ENCODE measurements at places on chromosomes 6 and 20.

DNA sequence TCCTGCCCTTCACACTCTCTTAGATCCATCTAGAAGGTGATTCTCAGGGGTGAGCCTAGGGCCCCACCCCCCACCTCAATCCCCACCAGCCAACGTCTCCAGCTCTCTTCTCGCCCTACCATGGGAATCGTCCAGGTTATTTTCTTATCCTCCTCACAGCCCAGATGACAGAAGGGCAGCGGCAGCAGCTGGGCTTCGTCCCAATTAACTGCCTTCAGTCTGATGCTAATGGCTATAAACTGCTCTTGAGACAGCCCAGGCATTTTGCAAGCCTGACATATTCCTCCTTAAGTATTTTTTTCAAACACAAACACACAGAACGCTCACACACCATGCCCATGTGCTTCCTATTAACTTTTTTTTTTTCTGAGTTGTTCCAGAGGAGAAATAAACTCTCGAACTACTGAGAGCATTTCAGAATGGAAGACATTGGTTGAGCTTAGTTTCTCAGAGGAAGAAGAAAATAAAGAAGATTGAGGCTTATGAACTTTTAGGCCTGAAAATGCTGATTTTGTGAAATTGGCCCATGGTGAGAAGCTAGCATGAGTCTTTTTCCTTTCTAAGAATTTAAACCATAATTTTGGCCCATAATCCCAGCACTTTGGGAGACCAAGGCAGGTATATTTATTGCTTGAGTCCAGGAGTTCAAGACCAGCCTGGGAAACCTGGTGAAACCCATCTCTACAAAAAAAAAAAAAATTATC lies 124.6 kb downstream of the EYA2 start:
- DNase-seq = no peak

DNA sequence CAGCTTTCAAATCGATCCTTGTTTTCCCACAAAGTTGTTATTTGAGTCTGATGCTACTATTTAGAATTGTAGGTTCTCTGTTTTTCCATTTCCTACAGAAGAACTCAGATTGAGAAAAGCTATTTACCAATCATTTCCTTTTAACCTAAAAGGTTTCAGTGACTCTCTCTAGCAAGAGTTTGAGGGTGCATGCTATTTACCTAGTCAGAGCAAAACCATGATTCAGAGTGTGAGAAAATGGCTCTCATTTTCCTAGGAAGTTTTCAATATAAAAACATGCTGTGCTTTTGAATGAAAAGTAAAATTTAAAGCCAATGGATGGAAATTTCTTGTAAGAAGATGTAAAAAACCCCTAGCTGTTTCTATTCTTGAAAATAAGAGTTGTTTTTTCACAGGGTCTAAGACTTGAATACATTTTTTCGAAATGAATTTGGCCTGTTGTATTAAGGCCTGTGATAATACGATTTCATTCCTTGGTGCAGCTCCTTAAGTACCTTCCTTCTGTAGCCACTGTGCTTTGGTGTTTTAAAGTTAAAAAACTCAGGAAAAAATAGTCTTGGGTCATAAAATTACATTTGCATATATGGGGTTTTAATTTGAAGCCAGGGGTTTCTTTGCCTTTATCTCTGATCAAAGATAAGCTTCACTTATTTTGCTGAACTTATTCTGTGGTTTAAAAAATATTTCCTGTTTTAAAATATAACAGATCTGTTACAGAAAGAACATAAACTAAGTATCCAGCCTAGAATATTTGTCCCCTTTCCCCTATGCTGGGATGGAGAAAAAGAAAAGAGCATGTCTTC lies 18.0 kb upstream of the RSPH3 start:
- DNase-seq = no peak

- DNase-seq = no peak
Measured at GRCh38 chr6:46684771-46685170, 2.9 kb upstream of the TDRD6 start.

DNA sequence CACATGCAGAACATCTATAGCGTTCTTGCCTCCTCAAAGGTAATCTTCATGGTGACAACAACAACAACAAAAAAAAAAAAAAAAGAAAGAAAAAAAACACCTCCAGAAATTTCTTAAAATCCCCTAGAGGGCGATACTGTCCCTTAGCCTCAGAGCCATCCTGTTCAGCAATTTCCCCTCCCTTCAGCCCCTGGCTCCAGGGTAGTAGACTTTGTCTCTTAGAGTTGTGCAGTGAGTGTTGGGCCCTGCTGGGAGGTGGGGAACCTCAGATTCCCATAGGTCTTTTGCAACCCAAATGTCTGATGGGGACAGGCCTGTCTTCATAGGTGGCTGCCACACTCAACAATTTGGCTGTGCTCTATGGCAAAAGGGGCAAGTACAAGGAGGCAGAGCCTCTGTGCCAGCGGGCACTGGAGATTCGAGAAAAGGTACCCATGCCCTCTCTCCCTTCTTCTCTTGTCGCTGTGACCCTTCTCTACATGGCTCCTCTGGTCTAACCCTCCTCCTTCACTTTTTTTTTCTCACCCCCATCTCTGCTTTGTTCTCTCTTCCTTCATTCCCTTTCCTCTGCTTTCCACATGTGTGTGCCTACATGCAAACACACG lies 6.0 kb upstream of the PTK7 start:
- DNase-seq = no peak

GRCh38 chr20:57089699-57090144 lies 176.7 kb downstream of the BMP7 start:
- no peak for DNase-seq

- DNase-seq = no peak
Measured at GRCh38 chr6:20946022-20946421, 411.8 kb downstream of the CDKAL1 start.

DNA sequence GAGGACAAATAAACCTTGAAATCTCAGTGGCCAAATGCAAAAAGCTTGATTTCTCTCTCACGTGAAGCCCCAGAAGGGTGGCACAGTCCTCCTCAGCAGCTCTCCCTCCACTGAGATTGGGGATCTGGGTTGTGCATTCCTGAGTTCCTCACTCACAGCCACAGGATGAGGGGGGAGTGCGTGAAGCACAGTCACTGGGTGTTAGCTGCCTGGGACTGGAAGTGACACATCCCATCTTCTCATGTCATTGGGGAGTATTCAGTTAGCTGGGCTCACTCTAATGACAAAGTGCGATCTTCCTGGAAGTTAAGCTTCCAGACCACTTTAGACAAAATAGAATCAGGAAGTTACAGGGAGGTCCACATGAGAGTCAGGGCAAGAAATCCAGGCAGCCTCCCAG lies 192.2 kb upstream of the LRFN2 start:
- no peak for DNase-seq

DNA sequence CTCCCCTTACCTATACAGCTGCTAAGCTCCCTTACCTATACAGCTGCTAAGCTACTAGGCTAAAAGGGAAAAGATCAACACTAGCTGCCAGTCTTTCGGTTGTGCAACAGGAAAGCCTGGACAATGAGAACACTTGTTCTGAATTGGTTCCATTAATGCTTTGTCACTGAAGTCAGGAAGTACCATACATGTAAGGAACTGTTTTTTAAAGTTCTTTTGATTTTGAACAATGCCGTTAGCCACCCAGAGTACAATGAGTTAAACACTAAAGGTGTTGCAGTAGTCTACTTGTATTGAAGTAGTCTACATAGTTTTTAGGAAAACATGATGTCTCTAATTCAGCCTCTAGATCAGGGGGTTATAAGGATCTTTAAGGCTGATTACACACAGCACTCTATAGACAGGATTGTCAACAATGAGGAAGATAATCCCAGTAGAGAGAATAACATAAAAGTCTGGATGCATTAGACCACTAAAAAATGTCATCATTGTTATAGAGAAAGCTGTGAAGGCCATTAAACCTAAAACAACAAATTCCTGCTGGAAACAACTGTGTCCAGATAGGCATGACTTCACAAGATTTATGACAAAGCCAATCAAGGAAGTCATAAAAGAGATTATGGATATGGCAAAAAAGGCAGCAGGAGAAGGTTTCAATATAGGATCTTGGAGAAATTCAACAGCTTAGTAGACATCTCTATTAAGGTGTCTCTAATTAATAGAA lies 306.3 kb downstream of the PHF3 start:
- no peak for DNase-seq

DNA sequence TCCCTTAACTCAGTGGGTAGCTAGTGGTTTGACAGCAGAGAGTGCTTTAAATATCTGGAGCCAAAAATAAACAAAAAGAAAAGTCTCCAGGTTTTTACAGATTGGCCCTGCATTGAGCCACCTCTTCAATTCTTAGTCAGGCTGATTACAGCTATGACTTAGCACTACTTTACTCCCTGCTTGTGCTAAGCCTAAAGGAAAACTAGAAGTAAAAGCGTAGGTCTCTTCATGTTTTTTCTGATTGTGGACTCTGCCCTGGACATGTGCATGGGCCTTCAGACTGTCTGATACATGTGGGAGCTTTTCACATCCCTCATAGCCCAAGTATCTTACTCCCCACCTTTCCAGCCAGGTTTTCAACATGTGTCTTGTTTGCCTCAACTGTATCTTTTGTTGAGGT lies 33.3 kb downstream of the KPNA5 start:
- DNase-seq = no peak

DNA sequence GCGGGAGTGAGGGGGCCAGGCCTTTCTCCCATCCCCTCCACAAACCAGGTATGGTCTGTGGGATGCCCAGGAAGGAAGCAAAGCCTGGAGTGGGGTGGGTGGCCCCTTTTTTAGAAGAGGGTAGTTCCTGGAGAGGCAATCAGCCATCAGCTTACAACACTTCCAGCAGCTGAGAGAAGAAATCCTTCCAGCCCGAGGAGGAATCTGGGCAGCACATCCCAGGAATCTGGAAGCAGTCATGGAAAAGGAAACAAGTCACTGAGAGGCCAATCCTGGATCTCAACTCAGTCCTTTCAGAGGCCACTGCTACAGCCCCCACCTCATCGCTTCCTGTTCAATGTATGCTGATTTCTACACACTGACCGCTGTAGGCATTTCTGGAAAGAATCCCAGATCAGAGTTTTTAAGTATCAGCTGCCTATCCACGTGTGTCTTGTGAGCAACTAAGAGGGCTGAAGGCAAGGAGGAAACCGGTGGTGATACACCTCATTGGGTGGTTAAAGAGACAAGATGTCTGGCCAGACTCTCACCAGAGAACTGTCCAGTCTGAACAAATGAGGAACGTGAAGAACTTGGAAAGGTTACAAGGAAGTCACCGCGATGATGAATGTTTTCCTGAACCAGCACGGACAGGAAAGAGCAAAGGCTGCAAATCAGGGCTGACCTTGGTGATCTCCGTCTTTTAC lies 92.9 kb upstream of the SHLD1 start:
- no peak for DNase-seq

- DNase-seq = no peak
Measured at GRCh38 chr6:107114926-107115694, at the start of gene BEND3. BEND3 (minus strand) TSS chr6:107115515; CDS start chr6:107099285, 16,230 bp downstream.

GRCh38 chr20:16381444-16381843 lies 191.8 kb downstream of the KIF16B start:
- DNase-seq = no peak

DNA sequence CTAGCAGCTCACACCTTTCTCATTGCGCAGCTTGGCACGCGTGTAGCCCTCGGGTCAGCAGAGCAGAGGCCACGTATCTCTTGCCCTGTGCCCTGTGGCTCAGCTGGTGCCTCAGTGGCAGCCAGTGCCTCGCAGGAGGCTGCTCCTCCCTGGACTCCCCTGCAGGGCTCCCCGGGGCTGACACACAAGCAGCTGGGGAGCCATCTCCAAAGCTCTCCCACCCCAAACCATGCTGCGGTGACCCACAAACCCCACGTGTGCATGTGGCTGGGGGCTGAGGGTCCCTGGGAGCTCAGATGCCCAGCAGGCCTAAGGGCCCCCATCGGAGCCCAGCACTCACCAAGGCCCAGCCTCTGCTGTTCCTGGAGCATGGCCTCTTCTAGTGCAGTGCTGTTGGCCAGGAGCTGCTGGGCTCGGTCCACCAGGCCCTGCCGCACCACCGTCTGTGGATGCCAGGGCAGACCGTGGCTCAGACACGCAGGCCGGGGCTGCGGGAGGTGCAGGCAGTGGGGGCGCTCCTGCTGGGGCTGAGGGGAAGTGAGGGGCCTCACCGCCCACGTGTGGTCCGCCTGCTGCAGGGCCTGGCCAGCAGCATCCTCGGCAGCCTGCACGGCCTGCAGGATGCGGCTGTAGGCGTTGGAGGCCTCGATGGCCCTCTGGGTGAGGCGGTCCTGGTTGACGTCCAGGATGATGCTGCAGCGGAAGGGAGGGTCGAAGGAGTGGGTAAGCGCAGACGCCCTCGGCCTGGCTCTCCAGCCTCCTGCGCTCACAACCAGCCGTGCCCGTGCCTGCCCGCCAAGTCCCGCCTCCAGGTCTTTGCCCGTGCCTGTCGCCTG lies 13.8 kb downstream of the ADRM1 start:
- DNase-seq = peak; percentile 18

GRCh38 chr6:139644821-139645220 lies 270.4 kb upstream of the CITED2 start:
- DNase-seq = no peak

DNA sequence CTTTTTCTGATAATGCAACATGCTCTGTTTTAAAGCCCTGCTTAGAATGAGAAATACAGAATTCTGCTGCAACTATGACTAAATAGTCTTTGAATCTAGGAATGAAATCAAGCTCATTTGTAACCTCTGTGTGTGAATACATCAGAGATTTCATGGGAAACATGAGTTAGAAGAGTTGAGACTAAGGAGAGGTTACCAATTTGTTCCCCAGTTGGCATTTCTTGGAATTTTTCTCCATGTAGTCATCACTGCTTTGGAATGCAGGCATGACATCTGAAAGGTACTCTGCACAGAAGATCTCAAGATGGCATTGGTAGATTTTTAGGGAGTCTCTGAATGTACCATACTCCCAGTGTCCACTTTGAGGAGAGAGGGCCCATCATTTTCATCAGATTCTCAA lies 237.2 kb downstream of the TFAP2A start:
- no peak for DNase-seq

DNA sequence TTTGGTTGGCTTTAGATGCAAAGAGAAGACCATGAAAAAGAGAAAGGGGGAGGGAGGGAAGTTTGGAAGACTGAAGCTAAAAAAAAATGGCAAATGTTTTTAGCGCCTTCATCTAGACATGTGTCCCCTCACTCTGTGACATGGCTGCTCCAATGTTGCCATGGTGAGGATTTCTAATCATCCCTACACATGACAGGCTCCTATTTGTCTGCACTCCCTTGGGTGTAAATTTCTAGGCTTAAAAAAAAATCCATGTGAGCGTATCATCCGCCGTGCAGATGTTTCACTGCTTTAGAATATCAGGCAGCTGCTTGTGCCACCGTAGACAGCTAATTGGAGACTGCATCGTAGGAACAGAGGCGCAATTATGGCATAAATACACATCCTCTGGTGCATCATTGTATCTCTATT lies 761.1 kb upstream of the MMS22L start:
- no peak for DNase-seq

DNA sequence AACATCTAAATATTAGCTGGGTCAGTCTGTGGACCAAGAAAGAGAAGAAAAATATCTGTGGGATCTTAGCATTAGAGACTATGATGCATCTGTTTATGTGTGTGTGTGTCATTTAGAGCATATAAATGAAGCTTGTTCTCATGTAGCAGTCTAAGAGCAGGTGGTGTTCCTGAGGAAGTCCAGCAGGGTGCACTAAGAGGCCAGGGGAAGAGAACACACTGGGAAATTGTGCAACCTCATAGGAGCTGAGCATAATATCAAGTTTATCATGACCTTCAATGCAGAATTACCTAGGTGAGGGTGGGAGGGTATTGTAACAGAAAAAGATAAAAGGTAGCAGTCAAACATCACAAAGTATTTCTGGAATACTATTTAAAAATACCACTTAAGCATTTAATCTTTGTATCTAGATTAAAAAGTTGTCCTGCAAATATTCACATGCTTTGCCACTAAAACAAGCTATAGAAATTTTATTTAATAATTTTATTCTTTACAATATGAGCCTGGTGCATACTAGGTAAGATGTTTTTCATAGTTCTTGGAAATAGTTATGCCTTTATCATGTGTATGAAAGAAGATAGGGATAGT lies 80.5 kb downstream of the SMPDL3A start:
- DNase-seq = peak; percentile 86

GRCh38 chr6:42276034-42276890 lies 58.6 kb upstream of the MRPS10 start:
- DNase-seq = no peak

All from cerebellar nuclear complex (tissue), 1 donor.